Forelimb muscle (tissue), 1 donor: ENCODE measurements at places on chromosomes 6 and 20.

DNA sequence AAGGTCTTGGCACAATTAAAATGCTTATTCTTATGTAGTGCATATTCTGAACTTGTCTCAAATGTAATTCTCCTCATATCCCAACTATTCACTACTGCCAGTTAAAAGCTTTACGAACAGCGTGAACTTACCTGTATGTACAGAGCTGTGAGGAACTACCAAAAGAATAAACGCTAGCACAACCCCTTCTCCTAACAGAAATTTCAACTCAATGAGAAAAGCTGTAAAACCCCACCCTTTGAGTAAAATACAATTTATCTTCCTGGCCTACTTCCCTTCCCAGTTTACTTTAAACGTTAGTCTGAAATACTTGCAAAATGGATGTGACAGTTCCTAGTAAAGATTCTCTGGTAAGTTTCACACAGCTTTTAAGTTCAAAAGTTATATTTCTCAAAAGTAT lies 165.5 kb upstream of the SHLD1 start:
- no peak for DNase-seq

DNA sequence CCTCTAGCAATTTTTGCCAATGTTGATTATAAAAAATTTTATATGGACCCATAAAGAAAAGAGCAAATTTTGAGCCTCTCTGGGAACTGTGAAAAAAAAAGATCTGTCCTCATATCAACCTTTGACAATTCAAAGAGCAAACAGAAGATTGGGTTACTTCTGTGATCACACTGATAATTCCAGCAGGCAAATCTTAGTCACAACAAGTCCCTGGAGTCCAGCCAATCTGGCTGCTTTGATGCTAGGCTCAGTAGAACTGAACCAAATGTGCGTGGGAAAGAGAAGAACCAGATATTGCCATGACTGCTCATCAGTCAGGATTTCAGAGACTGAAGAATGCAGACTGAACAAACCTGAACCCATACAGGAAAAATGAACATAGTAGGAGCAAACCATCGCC lies 438.4 kb upstream of the FLRT3 start:
- DNase-seq: no peak

- no peak for DNase-seq
Observed at GRCh38 chr20:26324177-26324576, 627.5 kb upstream of the ZNF337 start.

- no peak for DNase-seq
Observed at GRCh38 chr20:40232273-40232672, 456.8 kb downstream of the MAFB start.

DNA sequence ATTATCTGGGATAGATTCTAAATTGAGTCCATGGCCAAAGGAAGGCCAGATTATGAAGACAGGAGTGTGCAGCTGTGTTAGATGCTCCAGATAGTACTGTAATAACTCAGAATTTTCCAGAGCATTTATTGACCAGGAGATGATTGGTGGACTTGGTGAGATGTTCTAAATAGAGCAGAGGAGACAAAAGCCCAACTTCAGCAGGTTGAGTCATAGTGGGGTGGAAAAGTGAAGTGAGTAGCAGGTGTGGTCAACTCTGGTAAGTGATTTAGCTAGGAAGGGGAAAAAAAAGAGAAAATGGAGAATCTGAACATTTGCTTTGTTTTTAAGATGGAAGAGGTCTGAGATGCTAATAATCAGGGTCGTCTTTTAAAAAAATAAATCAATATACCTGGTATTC lies 227.4 kb downstream of the TMEM200A start:
- no peak for DNase-seq

DNA sequence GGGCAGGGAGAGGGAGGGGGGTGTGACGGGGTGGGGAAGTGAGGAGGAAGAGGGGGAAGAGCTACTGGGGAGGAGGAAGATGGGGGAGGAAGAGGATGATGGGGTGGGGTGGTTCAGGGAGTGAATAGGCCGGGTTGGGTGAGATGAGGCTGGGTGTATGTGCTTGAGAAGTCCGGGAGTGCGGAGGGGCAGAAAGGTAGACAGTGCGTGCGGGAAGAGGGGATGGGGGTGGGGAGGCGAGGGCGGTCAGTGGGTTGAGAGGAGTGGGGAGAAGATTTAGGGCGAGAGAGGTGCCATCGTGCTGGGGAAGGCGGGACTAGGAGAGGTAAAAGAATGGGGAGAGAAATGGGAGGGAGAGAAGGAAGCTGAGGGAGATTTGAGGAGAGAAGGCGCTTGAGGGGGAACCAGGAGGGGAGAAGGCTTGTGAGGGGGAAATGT lies 30.9 kb upstream of the NOTCH4 start:
- DNase-seq: no peak

- no peak for DNase-seq
Observed at GRCh38 chr6:158771399-158772152, 47.6 kb downstream of the EZR start.

DNA sequence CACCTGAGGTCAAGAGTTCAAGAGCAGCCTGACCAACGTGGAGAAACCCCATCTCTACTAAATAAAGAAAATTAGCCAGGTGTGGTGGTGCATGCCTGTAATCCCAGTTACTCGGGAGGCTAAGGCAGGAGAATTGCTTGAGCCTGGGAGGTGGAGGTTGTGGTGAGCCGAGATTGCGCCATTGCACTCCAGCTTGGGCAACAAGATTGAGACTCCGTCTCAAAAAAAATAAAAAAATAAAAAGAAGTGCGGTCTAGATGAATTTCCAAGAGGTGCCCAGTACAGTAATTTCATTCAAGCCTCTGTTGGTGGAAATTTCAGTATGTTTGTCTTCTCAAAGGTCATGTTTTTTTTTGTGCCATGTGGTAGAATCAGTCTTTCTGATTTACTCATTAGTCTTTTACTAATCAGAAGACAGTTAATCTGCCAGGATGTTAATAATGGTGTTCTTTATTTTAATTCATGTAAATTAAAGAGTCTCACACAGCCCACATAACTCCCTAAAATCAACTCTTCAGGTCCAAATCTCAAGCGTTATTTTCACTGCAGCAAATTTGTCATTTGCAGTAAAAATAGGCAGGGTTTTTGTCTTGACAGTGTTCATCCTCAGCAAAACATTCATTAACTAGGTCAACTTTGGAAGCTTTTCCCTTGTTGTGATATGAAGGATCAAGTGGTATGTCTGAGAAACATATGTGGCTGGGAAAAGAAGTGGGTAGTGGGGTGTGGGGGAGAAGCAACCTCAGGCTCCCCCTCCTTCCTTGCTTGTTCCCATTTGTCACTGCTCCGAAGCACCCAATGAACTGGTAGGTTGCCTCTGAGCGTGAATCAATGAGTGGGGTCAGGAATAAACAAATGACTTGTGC lies 13.3 kb downstream of the TP53INP2 start:
- no peak for DNase-seq

- no peak for DNase-seq
Observed at GRCh38 chr20:43287637-43288036, 97.9 kb upstream of the PTPRT start.

GRCh38 chr6:108222504-108222903 lies 38.3 kb downstream of the SNX3 start:
- DNase-seq: no peak

DNA sequence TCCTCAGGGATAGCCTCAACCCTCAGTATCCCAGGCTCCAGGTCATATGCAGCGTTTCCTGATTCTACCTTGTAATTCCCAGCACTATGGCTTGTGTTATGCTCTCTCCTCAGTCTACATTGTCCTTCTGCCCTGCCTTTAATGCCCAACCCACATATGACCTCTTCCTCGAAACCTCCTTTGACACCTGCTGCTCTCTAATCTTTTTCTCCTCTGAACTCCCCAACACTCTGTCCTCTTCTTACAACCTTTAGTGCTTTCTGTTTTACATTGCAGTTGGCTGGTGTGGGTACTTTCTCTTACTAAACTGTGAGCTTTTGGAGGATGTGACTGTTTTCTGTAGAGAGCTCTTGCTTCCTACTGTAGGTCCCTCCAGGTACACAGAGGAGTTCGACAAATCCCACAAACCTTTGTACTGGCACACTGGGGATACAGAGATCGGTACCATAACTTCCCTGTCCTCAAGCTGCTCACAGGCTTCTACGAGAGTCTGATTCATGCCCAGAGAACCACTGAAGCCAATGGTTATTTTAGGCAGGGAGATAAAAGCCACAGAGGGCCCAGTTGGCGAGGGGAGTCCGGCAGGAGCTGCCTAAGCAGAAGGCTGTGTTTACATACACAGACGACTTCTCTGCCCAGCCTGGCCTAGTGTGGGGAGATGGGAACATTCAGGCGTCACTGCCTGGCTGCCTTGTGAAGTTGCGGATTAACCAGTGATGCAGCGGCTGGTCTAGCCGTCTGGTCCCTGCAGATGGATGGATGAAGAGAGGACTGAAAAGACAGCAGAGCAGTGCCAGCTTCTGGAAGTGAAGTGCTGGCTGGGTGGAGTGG lies 8.4 kb upstream of the EPB41L1 start:
- no peak for DNase-seq

- DNase-seq: no peak
Observed at GRCh38 chr20:35985806-35986205, 17.4 kb downstream of the CNBD2 start.

- no peak for DNase-seq
Observed at GRCh38 chr20:45851501-45851900, 5.7 kb downstream of the ACOT8 start.

DNA sequence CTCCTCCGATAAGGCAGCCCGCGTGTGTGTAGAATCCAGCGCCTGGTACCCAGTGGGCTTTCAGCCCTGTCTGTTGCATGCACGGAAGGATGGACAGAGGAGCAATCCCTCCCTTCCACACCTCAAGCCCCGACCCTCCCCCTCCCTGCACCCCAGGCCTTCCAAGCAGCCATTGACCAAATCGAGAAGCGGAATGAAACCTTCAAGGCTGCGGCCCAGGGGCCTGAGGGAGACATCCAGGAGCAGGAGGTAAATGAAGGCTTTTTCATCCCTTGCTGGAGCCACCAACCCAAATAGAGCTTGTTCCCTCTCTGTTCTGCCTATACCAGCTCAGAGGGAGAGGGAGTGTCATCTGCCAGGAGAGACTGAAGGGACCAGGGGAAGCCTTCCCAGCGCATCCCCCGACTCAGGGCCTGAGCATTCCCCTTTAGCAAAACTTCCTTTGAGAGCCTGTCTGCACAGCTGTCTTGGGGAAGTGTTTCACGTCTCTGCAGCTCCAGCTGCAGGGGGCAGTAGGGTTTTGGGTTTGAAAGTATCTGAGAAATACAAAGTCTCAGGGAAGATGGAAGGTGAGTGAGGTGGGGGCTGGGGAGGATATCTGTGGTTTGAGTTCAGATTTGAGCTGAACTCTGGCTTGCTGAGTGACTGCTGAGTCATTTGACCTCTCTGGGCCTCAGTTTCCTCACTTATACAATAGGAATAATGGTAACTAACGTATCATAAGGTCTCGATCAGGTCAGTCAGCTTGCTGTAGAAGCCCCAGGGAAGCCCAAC lies 16.1 kb downstream of the FGD2 start:
- no peak for DNase-seq

- DNase-seq: no peak
Observed at GRCh38 chr6:137866914-137867684, at the start of gene TNFAIP3. TNFAIP3 (plus strand) TSS chr6:137867259; CDS start chr6:137871228, 3,969 bp downstream.

- peak; percentile 81 for DNase-seq
Observed at GRCh38 chr6:30615219-30615957, 1.7 kb downstream of the PPP1R10 start.

- DNase-seq: no peak
Observed at GRCh38 chr6:81304466-81304865, 448.0 kb downstream of the TENT5A start.

- DNase-seq: no peak
Observed at GRCh38 chr6:158410784-158411183, 98.5 kb downstream of the TULP4 start.

DNA sequence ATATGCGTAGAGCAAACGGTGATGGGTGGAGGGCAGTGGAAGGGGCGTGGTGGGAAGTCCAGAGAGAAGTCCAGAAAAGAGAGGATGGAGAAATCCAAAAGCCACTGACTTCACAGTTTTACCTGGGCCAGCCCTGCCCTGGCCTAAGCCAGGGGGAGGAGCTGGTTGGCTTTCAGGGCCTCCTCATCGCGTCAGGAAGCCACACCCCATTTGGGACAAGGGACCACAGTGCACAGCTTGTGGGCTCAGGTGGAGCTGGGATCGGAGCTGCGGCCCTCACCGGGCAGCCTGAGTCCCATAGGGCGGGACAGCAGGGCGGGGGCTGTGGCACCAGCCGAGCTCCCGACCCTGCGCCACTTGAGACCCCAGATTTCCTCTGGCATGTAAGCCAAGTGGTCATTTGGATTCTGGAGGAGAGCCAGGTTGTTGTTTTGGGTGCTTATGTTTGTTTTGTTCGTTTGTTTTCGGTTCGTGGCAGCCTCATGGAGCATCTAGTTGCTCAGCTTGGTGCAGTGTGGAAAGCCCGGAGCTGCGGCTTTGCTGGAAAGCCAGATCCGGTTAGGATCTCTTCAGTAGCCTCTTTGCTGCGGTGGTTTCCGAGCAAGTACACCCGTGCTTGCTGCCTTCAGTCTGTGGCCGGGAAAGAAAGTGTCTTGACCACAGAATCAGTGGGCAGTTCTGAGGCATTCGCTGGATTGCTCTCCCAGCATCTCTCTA lies 42.2 kb downstream of the RIOK1 start:
- DNase-seq: no peak

- no peak for DNase-seq
Observed at GRCh38 chr20:1118004-1118335, 432 bp upstream of the PSMF1 start.

DNA sequence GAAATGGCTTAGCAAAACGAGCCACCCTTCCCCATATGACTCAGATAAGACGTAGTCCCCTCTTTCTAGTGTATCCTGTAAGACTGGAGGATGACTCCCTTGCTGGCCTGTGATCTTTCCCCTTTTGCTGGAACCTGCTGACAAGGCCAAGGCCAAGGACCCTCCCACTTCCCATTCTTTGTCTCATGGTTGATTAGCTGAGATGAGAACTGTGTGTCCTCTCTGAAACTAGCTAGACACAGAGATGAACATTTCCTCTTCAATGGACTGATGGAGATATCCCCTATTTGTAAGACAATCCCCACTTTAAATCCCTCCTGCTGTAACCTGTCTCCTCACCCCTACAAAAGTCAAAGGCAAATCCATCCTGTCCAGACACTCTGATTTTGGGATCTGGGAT lies 33.4 kb upstream of the SCRT2 start:
- DNase-seq: no peak

- no peak for DNase-seq
Observed at GRCh38 chr6:142872376-142872775, 72.6 kb downstream of the HIVEP2 start.
